Caki2 (cell line): ENCODE measurements at places on chromosomes 1 and 21. TPM values are rescaled to one million over a fixed set of nuclear protein-coding genes. Genes with fewer than 3 reads are reported as not detected.

The ZBTB7B gene
- 12.2 and 22.8 TPM in 2 replicates for total RNA-seq

GRCh38 chr1:161153682-161154337 is at the start of gene UFC1:
Gene UFC1, plus strand, starts transcription at chr1:161153978. Its CDS starts 20 bp downstream, at chr1:161153998.
- DNase-seq: peak; percentile 88

GRCh38 chr1:2255420-2256369 is 27.6 kb downstream of the SKI start:
- DNase-seq: peak; percentile 56

GRCh38 chr1:236998546-236998945 is 5.7 kb downstream of the MT1HL1 start:
- no peak for DNase-seq

- DNase-seq: no peak
Observed at GRCh38 chr1:209629621-209630382, 22.4 kb downstream of the LAMB3 start.
